Body of pancreas (tissue), 4 donors: ENCODE measurements at places on chromosomes 2 and 18. TPM values are rescaled to one million over a fixed set of nuclear protein-coding genes. Genes with fewer than 3 reads are reported as not detected.
A peak's percentile ranks its signal among the peaks of the same experiment; 100 is the strongest.

GRCh38 chr18:32368170-32368569 is 102.5 kb downstream of the GAREM1 start:
- no peaks in the 10 kb centered on the region for H3K36me3 ChIP-seq
- H3K4me1 ChIP-seq = peaks cover 93% of the 10 kb centered on the region
- H3K27ac ChIP-seq = peak overlapping the region; percentile 95

DNA sequence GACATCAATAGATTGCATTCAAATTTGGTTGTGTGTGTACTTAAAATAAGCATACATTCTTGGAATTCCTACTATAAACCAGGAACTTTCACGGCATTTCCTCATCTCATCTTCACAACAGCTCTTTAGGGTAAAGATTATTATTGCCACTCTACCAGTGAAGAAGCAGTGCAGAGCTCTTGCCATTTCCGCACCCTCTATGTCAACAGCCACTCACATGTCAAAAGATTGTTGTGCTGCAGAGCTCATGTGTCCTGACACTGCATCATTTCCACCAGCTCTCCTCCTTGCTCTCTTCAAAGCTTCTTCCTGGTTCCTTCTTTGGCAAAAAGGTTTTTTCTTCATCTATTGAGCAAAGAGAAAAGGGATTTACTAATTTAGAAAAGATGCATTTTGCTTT is 26.5 kb upstream of the L3MBTL4 start:
- H3K4me3 ChIP-seq = no peak overlapping the region
- no peak for DNase-seq
- no peaks in the 10 kb centered on the region for H3K36me3 ChIP-seq
- no peak overlapping the region for H3K27ac ChIP-seq

DNA sequence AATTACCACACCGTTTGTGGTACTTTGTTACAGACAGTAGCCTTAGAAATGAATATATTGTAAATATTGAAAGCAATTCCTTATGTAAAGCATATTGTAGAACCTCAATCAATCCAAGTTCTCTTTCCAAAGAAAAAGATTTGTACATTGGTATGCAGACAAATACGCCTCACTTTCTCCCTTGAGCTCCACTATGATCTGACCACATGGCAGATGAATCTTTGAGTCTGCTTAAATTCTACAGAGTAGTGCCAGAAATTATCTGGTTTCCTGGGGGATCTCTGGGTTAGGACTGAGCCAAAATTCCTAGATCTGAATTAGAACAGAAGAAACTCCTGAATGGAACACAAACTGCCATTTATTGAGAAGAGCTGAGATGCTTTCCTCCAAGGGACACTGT is 99.0 kb downstream of the CPO start:
- DNase-seq = no peak
- no peak overlapping the region for H3K27ac ChIP-seq
- H3K36me3 ChIP-seq = no peaks in the 10 kb centered on the region
- no peaks in the 10 kb centered on the region for H3K4me1 ChIP-seq
- H3K4me3 ChIP-seq = no peak overlapping the region

EFR3B gene
- under 0.01 TPM for total RNA-seq

TMEM200C gene
- total RNA-seq = 0.78 TPM

GRCh38 chr2:46367286-46367685 is 70.1 kb downstream of the EPAS1 start:
- no peaks in the 10 kb centered on the region for H3K4me1 ChIP-seq
- H3K4me3 ChIP-seq = no peak overlapping the region
- no peak overlapping the region for H3K27ac ChIP-seq
- no peaks in the 10 kb centered on the region for H3K27me3 ChIP-seq
- peaks cover 23% of the 10 kb centered on the region for H3K36me3 ChIP-seq

DNA sequence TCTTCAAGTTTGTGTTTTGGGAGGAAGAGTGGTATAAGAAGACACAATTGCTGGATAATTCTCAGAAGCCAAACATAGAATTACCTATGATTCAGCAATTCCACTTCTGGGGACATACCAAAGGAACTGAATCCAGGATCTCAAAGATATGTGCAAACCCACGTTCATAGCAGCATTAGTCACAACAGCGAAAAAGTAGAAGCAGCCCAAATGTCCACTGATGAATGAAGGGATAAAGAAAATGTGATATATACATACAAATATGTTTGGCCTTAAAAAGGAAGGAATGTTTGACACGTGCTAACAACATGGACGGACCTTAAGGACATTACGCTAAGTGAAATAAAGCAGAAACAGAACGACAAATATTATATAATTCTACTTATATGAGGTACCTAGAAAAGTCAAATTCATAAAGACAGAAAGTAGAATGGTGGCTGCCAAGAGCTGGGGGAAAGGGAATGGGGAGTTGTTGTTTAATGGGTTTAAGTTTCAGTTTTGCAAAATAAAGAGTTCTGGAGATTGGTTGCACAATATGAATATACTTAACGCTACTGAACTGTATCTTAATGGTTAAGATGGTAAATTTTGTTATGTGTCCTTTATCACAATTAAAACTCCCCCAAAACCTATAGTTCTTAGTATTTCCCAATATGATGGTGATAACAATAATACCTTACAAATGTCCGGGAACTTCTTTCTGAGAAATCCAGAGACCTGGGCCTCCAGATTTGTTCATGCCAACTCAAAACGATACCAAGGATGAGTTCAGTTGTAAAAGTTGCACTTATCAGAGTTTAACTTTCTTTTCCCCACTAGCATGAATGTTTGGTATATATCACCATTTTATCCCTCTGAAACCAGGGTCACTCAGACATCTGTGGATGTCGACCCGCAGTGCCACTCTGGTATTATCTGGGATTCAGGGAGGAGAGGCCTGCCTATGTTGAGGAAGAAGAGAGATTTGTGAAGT is 33.7 kb upstream of the WIPF1 start:
- no peak for DNase-seq
- no peak overlapping the region for H3K27ac ChIP-seq
- no peaks in the 10 kb centered on the region for H3K27me3 ChIP-seq
- no peaks in the 10 kb centered on the region for H3K4me1 ChIP-seq

PLEK gene
- total RNA-seq = 3.0 TPM

- H3K27me3 ChIP-seq = no peaks in the 10 kb centered on the region
- H3K4me3 ChIP-seq = no peak overlapping the region
- no peaks in the 10 kb centered on the region for H3K4me1 ChIP-seq
- H3K27ac ChIP-seq = no peak overlapping the region
- no peak for DNase-seq
Observed at GRCh38 chr2:118991554-118991953, 49.6 kb downstream of the MARCO start.

GRCh38 chr2:175008801-175009495 is 3.8 kb upstream of the CHN1 start:
- H3K4me3 ChIP-seq = no peak overlapping the region
- no peaks in the 10 kb centered on the region for H3K27me3 ChIP-seq
- DNase-seq = no peak
- peaks cover 5% of the 10 kb centered on the region for H3K4me1 ChIP-seq
- H3K36me3 ChIP-seq = no peaks in the 10 kb centered on the region
- no peak overlapping the region for H3K27ac ChIP-seq

DNA sequence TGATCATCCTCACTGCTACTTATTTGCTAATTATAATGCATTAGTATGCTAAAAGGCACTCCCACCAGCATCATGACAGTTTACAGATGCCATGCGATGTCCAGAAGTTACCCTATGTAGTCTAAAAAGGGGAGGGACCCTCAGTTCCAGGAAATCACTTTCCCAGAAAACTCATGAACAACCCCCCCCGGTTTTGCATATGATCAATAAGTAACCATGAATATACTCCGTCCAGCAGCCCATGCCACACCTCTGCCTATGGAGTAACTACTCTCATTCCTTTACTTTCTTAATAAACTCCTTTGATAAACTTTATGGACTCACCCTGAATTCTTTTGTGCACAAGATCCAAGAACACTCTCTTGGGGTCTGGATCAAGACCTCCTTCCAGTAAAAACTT is 86.8 kb downstream of the MALT1 start:
- no peak overlapping the region for H3K4me3 ChIP-seq
- no peaks in the 10 kb centered on the region for H3K27me3 ChIP-seq
- DNase-seq = no peak
- H3K27ac ChIP-seq = no peak overlapping the region
- H3K4me1 ChIP-seq = peaks cover 3% of the 10 kb centered on the region

DNA sequence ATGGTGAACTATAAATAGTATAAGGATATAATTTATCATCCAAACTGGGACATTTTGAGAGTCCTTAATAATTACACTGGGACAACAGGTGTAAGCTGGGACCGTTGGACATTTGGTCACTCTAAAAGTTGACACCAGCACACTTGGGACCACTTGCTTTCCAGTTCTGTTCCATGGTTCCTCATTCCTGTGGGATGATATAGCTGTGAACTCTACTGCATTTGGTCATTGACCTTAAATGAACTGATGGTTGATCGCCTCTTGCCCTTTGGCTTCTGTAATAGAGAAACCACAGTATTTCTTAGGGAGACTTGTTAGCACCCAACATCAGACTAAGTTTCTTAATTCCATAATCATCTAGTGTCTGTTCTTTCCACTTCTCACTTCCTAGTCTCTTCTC is 46.7 kb downstream of the EML6 start:
- H3K4me3 ChIP-seq = no peak overlapping the region
- H3K27ac ChIP-seq = no peak overlapping the region
- DNase-seq = no peak
- no peaks in the 10 kb centered on the region for H3K27me3 ChIP-seq

GRCh38 chr2:241511091-241511741 is 2.8 kb upstream of the STK25 start:
- no peaks in the 10 kb centered on the region for H3K27me3 ChIP-seq
- H3K36me3 ChIP-seq = no peaks in the 10 kb centered on the region
- no peak overlapping the region for H3K4me3 ChIP-seq

- peaks cover 15% of the 10 kb centered on the region for H3K4me1 ChIP-seq
- DNase-seq = no peak
Observed at GRCh38 chr18:23618862-23619387, 32.6 kb upstream of the NPC1 start.

- H3K4me1 ChIP-seq = peaks cover 44% of the 10 kb centered on the region
- peak overlapping the region; percentile 100 for H3K27ac ChIP-seq
- H3K4me3 ChIP-seq = peak overlapping the region; percentile 82
- H3K27me3 ChIP-seq = no peaks in the 10 kb centered on the region
Observed at GRCh38 chr18:77133051-77133834, 660 bp upstream of the MBP start.

NEU2 gene
- total RNA-seq = not detected

DNA sequence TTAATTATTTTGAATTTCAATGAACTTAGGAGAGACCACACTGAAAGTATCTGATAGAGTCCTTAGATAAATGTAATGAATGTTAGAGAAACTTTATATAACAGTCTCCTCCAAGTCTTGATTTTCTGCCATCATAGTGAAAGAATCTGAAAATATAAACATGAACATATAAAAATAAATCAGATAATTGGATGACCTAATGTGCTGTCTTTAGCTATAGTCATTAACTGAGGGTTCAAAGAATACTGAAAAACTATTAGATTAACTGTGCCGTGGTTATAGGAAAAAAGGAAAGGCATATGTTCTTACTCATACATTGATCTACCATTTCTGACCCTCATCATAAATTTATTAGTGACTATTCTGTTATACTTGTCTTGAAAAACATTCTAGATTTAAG is 47.0 kb upstream of the SPAG16 start:
- H3K4me3 ChIP-seq = no peak overlapping the region
- peaks cover 11% of the 10 kb centered on the region for H3K4me1 ChIP-seq
- no peak overlapping the region for H3K27ac ChIP-seq
- H3K27me3 ChIP-seq = no peaks in the 10 kb centered on the region

DNA sequence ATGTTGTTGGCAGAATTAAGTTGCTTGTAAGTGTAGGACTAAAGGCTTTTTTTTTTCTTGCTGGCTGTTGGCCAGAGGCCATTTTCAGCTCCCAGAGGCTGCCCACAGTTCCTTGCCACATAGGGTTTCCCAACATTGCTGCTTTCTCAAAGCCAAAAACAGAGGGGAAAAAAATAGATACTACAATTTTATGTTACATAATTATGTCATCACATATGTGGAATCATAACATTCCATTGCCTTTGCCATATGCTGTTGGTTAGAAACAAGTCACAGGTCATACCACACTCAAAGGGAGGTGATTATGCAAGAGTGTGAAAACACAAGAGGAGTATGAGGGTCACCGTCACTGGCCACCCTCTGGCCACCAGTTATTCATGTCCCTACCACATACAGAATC is 154.5 kb downstream of the RTN4 start:
- H3K4me3 ChIP-seq = no peak overlapping the region
- no peaks in the 10 kb centered on the region for H3K36me3 ChIP-seq
- no peaks in the 10 kb centered on the region for H3K27me3 ChIP-seq
- H3K4me1 ChIP-seq = no peaks in the 10 kb centered on the region
- H3K27ac ChIP-seq = no peak overlapping the region

GRCh38 chr18:47526147-47526546 is 274.7 kb upstream of the SKOR2 start:
- H3K36me3 ChIP-seq = no peaks in the 10 kb centered on the region
- H3K27ac ChIP-seq = no peak overlapping the region
- no peaks in the 10 kb centered on the region for H3K4me1 ChIP-seq
- H3K4me3 ChIP-seq = no peak overlapping the region

DNA sequence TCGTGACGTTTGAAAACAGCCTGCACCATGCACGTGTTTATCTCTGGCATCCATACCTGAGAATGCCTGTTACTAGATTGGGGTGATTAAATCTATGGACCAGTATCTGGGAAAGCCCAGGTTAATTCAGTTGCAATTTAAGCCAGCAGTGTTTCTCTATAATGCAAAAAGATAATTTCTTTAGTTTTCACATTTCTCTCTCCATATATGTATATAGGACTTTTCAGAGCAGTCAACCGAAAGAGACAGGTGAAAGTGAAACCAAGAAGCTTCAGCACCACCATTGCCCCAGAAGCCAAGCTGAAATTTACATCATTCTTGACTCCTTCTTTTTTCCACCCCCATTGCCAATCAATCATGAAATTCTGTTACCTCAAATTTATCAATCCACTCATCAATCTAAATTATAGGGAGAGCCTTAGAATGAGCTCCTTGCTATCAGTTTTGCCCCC is 2.7 kb upstream of the LRP2 start:
- H3K27ac ChIP-seq = no peak overlapping the region
- no peaks in the 10 kb centered on the region for H3K36me3 ChIP-seq
- H3K27me3 ChIP-seq = peaks cover 21% of the 10 kb centered on the region
- no peak for DNase-seq

SETBP1 gene
- total RNA-seq = 23.6 TPM

C2orf92 gene
- 47.1 TPM for total RNA-seq

- H3K27ac ChIP-seq = no peak overlapping the region
- no peaks in the 10 kb centered on the region for H3K27me3 ChIP-seq
- H3K4me1 ChIP-seq = peaks cover 20% of the 10 kb centered on the region
- no peak for DNase-seq
- H3K4me3 ChIP-seq = no peak overlapping the region
- H3K36me3 ChIP-seq = no peaks in the 10 kb centered on the region
Observed at GRCh38 chr2:210753386-210753785, 197.0 kb downstream of the CPS1 start.

GRCh38 chr2:168679081-168679480 is 123.4 kb upstream of the NOSTRIN start:
- H3K27me3 ChIP-seq = no peaks in the 10 kb centered on the region
- no peak for DNase-seq
- H3K36me3 ChIP-seq = no peaks in the 10 kb centered on the region
